Adipocyte (in vitro differentiated cells): ENCODE measurements at places on chromosomes 2 and 18.

DNA sequence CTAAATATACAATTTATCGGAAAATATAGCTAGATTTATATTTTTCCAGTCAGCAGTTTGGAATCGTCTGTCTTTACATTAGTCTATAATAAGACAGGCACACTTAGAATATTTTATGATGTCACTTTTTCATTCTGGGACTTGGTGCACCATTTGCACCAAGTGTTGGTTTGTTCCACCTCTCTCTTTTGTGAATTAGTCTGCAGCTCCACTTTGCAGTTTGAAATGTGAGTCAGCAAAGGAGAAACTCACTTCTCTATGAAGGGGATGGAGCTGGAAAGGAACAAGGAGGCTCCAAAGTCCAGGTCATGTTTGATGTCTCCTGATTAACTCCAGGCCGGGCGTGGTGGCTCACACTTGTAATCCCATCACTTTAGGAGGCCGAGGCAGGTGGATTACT lies 63.8 kb upstream of the RTN4 start:
- DNase-seq: no peak

DNA sequence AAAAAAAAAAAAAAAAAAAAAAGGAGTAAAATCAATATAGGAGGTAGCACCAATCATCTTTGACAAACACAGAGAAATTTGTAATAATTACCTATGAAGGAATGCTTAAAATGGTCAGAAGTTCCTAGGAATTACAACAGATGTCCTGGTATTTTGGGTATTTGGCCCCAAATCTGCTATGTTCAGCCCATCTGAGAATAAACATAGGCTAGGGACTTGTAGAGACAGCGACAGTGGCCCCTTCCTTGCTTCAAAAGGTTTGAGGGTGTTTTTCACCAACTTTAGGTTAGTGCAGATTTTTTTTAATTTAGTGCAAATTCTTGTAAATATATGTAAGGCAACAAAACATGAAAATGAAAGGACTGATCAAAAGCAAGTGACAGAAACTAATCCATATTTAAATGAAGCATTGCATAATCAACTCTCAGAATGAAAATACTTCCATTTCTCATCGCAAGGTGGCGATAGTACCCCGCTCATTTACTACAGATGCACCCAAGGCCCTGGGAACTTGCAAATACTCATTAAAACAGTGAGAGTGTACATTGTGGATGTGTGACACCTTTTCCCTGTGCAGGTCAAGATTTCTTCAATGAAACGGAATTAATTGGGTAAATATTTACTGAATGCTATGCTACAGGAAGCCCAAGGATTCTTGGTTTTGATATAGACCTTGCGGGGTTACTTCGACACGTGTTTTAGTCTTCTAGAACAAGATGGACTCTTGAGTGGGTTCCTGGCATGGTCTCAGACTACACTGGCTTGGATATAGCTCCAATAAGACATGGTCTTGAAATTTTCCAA lies 44.6 kb downstream of the FAM124B start:
- peak; percentile 81 for DNase-seq

GRCh38 chr2:12534646-12535263 lies 182.0 kb upstream of the TRIB2 start:
- peak; percentile 93 for DNase-seq

GRCh38 chr2:190679813-190680591 lies 31.1 kb downstream of the NAB1 start:
- DNase-seq: no peak

DNA sequence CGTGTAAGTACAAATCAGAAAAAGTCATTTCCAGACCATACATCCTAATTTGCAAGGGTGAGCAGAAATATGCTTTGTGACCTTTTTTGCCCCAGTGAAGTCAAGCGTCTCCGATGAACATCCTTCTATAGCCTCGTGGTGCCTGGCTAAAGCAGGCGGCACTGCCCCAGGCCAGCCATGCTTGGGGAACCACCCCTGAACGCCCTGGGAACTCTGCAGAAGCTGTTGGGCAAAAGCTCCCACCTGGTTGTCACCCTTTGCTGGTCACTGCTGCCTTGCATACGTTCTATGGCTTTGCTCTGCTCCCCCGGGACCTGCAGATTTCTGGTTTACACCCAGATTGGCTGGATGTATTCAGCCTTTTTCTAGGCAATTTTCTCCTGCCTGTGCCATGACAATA lies 256.4 kb downstream of the SS18 start:
- no peak for DNase-seq

DNA sequence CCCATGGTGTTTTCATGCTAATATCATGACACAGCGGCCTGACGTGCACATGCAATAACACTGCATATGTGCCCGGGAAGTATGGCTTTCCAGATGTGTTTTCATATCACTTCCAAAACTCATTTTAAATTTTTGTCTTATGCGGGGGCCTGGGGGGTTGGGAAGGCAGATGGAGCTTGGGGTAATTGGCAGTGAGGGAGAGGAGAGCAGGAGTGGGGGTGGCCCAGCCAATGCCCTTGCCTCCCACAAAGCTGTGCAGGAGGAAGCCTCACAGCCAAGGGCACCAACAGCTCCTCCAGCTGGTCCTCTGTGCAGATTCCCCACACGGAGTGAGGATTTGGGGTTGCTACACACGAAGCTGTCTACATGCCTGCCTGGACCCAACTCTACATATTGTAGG lies 805.2 kb downstream of the GALR1 start:
- no peak for DNase-seq

DNA sequence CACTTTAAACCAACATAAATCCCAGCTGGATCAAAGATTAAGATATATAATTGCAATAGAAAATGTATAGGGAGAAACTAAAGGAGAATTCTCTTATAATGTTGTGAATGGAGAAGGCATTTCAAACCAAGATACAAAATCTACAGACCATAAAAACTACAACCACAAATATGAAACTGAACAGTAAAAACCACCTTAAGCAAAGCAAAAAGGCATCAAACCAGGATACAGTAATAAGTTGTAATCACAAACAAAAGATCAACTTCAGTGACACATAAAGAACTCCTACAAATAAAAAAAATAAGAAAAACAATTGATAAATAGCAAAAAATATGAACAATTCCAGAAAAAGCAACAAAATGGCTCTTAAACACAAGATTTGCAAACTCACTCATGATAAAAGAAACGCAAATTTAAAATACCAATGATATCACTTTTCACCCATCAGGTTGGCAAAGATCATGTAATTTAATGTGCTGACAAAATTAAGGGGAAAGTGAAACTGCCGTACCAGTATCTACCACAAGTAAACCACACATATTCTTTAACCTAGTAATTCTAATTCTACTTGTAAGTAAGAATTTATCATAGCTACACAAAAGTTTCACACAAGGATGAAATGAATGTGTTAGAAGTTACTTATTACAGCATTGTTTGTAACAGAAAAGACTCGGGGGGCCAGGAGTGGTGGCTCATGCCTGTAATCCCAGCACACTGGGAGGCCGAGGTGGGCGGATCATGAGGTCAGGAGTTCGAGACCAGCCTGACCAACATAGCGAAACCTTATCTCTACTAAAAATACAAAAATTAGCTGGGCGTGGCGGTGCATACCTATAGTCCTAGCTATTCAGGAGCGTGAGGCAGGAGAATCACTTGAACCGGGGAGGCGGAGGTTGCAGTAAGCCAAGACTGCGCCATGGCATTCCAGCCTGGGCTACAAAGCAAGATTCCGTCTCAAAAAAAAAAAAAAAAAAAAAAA lies 101.9 kb downstream of the USP34 start:
- DNase-seq: no peak
